ENCODE measurements at places on chromosomes 5 and 9.

DNA sequence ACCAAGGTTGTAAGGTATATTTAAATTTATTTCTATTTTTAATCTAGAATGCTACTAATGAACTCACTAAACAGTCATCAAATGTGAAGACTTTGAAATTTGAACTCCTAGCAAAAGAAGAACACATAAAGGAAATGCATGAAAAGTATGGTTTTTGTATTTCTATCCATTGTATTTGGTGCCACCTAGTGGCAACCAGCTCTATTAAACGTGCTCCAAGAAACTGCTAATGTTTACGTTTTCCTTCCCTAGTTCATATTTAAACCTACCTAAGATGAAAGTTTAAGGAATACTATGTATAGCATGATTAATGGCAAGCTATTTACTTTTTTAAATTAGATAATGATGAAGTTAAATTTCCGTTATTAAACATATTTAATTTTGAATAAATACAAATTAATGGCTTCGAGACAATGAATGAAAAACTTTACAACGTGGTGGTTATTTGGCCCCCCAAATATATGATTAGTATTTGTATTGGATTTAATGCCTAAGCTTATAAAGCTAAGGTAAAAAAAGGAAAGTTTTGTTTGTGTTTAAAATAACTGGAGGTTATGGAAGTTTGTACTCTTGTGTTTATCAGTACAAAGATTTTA lies 115.9 kb upstream of the SH3GL2 start:
- peak; percentile 78 for DNase-seq

DNA sequence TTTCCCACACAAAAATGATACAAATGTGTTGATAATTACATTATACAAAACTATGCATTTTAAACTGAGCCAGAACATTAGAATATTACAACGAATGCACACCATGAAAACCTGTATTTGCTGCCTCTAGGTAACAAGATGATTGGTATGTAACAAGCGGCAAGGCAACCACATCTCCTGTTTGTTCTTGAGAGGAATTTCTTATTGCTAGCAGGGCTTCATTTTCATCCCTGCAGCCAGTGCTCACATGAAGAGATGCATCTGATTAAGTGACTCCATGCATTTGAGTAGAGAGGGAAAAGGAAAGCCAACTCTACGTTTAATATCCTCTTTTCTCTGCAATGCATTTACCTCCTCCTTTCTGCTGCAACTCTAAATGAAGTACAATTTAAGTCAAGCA lies 36.6 kb downstream of the FRMD3 start:
- peak; percentile 19 for DNase-seq

DNA sequence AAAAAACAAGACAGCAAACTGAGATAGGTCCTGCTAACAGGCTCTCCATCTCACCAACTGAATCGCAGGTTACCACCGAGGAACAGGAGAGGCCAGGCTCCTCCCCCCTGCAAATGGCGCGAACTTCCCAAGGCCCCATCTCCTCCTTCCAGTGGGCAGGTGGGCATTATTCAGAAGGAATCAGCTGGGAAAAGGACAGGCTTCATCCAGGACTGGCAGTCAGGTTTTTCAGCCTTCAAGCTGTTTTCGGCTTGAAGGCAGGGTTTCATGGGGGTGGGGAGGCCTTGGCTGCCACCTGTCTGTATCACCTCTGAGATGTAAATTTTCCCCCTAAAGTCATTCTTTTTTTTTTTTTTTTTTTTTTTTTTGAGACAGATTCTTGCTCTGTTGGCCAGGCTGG lies 79.4 kb downstream of the SFXN1 start:
- no peak for DNase-seq

- no peak for DNase-seq
Observed at GRCh38 chr5:149603210-149603609, 21.9 kb downstream of the ARHGEF37 start.

- DNase-seq, result no peak
Observed at GRCh38 chr9:131618071-131618479, 72.8 kb downstream of the PRRT1B start.

GRCh38 chr9:112299514-112299913 lies 33.9 kb downstream of the PTBP3 start:
- no peak for DNase-seq

GRCh38 chr9:112869041-112869529 lies 21.6 kb downstream of the SLC46A2 start:
- DNase-seq, result no peak

DNA sequence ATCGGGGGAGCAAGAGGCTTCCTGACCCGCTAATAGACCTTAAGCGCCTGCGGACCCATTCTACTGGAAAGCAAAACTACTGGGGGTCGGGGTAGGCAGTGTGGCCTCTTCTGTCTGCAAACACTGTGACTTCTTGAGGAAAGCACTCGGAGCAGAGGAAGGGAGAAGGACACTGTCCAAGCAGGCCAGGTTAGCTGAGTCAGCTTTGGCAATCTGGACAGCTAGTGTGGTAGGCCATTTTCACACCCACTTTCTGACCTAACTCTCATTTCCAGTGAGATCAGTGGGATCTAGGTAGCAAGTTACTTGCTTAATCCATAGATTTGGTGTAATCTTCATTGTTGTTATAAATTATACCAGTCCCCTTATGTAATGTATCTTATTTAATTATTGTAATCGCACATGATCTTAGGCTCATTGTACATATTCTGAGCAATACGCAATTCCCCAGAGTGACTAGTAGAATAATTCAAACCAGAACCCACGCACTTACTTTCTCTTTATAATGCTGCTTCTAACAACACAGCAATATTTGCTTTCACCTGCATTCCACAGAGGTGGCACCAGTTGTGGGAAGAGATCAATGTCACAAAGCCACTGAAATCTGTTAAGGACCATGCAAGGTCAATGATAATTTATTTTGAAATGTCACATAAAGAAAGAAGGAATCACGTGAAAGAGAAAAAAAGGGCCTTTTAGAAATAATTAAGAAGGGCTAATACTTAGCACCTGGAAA lies 82.9 kb downstream of the NREP start:
- DNase-seq, result no peak

- no peak for DNase-seq
Observed at GRCh38 chr5:114988096-114988495, 181.6 kb downstream of the TRIM36 start.

- DNase-seq, result peak; percentile 54
Observed at GRCh38 chr5:88045931-88046461, 222.6 kb downstream of the TMEM161B start.

GRCh38 chr9:127862075-127863011 lies 7.9 kb upstream of the ENG start:
- DNase-seq, result no peak

- DNase-seq, result peak; percentile 9
Observed at GRCh38 chr9:1490341-1491232, 440.4 kb downstream of the DMRT2 start.

- peak; percentile 53 for DNase-seq
Observed at GRCh38 chr5:36150676-36151433, 832 bp downstream of the LMBRD2 start.

GRCh38 chr5:127216143-127216542 lies 74.5 kb upstream of the MEGF10 start:
- DNase-seq, result no peak

- no peak for DNase-seq
Observed at GRCh38 chr9:89515416-89515815, 17.5 kb upstream of the SEMA4D start.

DNA sequence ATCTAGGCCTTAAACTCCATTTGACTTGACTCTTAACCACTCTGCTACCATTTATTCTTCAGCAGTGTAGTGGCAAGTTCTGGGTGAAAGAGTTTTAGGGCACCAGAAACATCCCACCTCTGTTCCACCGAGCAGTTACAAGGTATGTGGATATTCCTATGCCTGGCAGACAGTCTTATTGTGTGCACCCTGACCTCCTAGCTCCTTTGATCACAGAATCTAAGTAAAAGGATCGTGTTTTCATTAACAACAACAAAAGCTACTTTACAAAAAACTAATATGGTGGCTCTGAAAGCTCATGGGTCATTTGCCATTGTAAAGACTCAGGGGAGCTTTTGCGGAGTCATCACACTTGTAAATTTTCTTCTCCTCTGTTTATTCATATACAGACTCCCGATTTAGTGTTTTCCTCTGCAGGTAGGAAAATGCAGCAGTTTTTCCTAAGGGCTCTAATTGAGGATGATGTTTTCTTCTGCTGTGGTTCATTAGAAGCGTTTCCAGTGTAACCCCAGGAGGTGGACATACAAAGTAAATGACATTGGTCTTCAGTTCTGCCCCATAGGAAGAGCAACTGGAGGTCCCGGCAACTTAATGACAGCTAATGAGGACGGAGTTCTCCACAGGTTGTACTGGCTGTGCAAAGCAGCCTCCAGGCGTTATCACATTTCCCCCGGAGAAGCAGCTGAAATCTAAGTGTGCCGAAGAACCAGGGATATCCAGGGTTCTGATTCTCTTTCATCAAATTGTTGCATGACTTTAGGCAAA lies 78.2 kb downstream of the ATP10B start:
- DNase-seq, result no peak

DNA sequence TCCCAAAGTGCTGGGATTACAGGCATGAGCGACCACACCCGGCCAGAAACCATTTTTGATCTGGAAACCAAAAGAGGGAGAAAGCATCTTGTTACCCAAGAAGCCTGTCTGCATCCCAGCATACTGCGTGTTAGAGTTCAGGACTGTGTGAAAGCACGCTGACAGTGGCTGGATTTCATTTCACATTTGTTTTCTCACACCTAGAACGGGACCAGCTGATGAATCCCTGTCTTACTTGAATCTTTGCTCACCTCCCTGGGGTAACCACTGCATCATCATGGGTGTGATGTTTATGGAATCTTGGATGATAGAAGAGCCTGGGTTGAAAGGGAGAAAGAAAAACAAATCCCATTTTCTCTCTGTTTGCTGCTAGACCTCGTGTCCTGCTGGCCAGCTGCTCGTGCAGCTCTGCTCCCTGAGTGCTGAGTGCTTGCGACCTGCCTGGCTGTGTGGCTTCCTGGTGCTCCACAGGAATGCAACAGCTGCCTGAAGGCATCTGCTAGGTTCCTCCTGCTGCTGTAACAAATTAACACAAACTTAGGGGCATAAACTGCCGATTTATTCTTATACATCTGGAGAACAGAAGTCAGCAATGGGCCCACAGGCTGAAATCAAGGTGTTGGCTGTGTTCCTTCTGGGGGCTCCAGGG lies 378.3 kb upstream of the DAP start:
- DNase-seq, result peak; percentile 50

- no peak for DNase-seq
Observed at GRCh38 chr5:135450952-135451351, 1.2 kb downstream of the TIFAB start.

DNA sequence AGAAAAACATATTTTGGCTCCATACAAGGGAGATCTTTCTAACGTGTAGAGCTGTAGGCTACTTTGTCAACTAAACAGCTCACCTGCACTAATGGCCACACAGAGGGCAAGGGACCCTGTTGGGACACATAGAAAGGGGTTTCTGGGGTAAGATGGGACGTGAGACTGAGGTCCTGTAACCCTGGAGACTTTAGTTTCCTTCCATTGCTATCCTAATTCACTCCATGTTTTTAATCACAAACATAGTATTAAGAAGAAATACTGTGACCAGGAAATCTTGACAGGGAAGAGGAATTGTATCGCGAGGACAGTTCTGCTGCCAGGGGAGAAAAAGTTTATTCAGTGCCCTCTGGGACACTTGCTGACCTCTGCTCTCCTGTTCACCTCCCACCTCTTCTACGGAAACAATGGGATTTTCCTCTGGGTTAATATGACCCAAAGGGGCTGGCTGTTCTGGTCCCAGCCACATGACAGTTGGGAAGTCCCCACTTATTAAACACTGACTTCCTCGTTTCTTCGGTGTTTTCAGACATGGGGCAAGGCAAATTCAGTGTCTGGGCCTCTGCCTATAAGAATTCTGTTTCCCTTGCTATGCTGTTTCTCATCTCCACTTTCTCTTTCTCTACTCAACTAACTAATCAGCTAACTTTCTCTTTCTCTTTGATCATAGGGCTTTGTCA lies 106.9 kb upstream of the SEMA6A start:
- DNase-seq, result no peak

DNA sequence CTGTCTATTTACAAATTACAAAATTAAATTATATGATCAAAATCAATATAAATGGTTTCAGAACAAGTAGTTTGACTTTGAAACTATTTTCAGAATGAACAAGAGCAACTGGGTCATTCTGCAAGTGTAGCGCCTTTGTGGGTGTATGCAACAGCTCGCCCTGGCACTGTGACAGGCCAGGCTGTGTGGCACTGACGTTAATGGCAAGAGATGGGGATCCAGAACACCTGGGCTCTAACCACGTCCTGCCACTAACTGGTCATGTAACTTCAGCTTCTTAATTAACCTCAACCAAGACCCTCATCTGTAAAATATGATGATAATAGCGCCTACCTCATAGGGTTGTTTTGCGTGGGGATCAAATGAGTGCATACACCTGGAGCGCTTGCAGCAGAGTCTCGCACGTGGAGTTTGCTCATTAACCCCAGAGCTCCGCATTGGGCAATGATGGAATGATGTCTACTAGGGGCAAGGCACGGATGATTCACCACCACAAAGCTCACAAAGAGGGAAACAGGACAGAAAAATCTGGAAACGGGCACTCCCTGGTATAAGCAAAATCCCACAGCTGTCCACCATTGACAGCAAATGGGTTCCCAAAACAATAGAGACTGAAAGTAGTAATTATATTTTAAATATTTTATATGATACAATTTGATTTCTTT lies 639.4 kb downstream of the SEMA5A start:
- peak; percentile 69 for DNase-seq

DNA sequence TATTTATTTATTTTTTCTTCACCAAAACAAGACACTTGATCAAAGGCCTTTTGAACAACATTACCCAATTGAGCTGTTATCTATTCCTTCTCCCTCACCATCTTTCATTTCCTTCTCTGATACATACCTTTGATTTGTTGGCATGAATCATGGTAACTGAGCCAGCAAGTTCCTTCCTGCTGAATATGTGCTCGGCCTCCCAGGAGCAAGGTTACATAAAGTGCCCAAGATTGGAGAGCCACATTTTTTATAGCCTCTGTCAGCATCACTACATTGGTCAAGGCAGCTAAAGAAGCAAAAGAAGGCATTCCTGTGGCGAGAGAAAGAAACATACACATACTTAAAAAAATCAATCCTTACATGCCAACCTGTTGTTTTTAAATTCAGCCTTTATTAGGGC lies 369.6 kb downstream of the CYLC2 start:
- peak; percentile 87 for DNase-seq

GRCh38 chr5:111198281-111198966 lies 25.8 kb upstream of the CAMK4 start:
- no peak for DNase-seq

- peak; percentile 52 for DNase-seq
Observed at GRCh38 chr5:127941646-127942045, 141.9 kb upstream of the SLC12A2 start.

- DNase-seq, result no peak
Observed at GRCh38 chr5:2755076-2755680, 3.7 kb upstream of the IRX2 start.

DNA sequence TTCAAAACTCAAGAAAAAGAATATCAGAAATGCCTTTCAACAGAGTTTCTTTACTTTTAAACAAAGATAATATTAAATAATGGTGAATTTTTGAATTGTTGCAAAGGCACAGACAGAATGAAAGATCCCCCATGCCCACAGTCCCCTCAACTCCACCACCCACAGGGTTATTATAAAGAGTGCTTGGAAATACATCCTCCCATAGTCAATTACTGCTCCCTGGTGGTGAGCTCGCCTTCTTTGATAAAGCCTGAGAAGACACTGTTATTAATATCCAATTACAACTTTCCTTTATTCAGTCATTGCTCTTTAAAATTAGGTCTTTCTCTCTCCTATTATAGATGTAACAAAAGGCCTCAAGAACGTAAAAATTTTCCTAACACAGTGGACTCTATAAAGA lies 490.2 kb upstream of the RORB start:
- peak; percentile 12 for DNase-seq

- DNase-seq, result no peak
Observed at GRCh38 chr5:140591747-140592372, 27.2 kb downstream of the SLC35A4 start.

Data from astrocyte of the hippocampus (primary cell).